ENCODE measurements at places on chromosomes 6 and 20.

DNA sequence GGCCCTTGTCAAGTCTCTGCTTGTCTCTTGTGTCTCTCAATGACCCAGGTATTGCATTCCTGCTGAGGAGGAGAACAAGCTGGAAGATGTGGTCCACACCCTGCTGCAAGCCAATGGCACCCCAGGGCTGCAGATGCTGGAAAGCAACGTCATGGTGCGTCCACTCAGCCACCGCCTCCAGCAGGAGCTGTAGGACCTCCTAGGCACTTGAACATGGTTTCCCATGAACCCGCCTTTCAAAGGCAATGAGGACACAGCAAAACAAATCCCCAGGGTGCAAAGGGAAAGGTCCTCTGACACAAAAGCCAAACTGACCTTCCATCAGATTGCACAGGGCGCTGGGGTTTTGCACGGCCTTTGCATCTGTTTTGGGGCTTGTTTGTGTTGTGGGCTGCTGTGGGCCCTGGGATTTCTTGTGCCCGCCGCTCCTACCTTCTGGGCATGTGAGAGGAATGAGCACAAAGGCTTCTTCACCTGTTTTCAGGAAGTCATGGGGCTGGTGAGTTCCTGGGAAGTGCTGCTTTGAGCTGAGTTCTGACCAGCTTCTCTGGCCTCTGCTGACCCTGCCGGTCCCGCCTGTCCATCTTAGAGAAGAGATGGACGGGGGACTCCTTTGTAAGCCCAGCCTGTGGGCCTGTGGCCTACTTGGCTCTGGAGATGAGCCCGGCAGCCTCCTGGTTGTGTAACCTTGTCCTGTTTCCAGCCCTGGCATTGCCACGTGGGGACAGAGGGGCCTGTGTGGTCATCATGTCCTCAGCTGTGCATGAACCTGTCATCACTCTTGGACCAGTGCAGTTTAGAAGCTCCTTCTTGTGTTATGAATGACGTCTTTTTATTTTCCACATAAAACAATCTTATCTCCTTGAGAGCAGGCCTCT, 151.3 kb downstream of the DTNBP1 start:
- DNase-seq, result no peak

- no peak for DNase-seq
Observed at GRCh38 chr6:41942067-41942851, 651 bp upstream of the CCND3 start.

- DNase-seq, result no peak
Observed at GRCh38 chr6:13550656-13551055, 23.7 kb upstream of the SIRT5 start.

- no peak for DNase-seq
Observed at GRCh38 chr20:22428051-22428450, 156.3 kb downstream of the FOXA2 start.

DNA sequence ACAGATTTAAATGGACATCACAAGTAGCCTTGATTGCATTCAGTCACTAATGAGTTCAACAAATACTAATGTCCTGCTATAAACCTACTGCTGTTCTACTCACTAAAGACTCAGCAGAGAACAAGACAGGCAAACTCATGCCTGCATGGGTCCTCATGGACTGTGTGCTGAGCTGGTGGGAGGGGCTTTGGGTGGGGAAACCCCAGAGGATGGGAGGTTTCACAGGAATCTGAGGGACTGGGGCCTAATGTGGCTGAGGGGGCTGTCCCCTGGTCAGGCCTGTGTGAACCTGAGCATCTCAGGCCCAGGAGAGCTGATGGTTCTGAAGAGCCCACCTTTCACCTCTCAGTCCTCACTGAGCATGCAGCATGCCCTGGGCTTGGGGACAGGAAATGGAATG, 1.4 kb downstream of the CST8 start:
- DNase-seq, result no peak

DNA sequence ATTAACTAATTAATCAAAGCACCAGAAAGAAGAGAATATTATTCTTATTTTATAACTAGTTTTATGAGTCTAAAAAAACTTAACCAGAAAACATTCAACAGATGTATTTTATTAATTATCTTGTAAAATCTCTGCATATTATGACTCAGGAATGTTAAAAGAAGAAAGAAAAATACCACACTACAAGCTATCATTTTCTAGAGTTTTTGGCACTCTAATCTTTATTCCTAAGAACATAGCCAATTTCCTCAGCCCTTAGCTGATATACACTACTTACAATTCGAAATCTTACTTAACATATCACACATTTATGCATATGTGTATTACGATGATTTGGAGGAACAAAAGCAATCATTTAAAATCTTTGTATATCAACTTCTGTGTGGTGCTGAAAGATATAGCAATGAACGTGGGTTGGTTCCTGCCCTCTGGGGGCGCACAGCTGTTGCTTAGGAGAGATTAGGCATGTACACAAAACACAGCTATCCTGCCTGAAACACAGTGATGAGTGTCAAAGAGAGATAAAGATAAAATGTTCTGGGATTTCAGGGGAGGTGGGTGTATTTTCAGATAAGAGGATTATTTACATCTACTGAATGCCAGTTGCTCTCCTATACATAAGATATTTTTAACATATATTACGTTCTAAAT, 404.5 kb downstream of the SYNE1 start:
- no peak for DNase-seq

DNA sequence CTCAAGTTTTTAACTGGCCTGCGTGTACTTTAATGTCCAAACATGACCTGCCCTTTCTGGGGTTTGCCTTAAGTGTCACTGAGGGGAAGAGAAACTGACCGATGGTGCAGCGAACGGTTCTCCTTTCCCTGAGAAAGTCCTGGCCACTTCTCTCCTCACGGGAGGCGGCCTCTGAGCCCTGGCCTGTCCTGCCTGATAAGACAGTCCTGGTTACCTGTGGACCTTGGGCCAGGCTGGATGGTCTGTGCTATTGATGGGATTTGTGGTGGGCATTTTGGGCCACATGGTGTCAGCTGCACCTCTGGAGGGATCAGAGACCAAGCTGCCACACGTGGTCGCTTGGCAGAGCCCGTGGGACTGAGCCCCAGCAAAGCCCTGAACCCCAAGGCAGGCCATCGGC, 11.6 kb upstream of the NTSR1 start:
- no peak for DNase-seq

- no peak for DNase-seq
Observed at GRCh38 chr6:7100072-7100752, 7.5 kb upstream of the RREB1 start.

- DNase-seq, result no peak
Observed at GRCh38 chr20:51116765-51117686, 94.1 kb upstream of the KCNG1 start.

DNA sequence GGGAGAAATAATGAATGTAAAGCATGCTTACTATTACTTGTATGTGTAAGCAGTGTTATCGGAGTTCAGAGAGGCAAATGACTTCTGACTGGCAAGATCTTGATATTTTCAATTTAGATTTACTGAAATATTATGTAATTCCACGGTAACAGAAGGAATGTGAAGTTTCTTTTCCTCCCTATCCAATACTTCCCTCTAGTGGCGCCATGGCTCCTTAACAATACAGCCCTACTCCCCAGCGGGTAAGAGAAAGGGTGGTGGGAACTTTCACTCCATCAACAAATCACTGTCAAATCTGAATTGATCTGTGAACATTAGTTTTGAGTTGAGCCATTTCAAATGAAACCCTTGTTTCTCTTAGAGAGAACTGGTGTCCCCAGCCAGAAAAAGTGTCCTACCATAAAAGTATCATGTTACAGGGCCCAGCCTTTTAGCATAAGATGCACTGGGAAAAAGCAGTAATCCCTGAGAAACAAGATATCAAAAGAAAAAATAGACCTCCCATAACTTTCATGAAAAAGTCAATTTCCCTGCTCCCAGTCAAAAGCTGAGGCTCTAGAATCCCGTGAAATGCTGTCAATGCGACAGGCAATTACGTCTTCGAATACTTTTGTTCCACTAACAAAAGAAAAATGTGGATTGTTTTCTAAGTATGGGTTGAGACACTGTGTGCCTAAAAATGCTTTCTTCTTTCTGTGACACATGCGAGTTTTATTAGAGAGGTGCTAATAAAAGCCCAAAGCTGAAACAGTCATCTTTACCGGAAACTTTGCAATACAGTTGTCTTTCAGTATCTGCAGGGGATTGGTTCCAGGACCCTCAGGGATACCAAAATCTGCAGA, 12.9 kb downstream of the COX7A2 start:
- no peak for DNase-seq
